ENCODE measurements at places on chromosomes 3 and 15.

- DNase-seq: no peak
Measured at GRCh38 chr15:51079226-51079625, 15.5 kb downstream of the TNFAIP8L3 start.

- DNase-seq: no peak
Measured at GRCh38 chr3:11563865-11564185, 79.9 kb downstream of the VGLL4 start.

DNA sequence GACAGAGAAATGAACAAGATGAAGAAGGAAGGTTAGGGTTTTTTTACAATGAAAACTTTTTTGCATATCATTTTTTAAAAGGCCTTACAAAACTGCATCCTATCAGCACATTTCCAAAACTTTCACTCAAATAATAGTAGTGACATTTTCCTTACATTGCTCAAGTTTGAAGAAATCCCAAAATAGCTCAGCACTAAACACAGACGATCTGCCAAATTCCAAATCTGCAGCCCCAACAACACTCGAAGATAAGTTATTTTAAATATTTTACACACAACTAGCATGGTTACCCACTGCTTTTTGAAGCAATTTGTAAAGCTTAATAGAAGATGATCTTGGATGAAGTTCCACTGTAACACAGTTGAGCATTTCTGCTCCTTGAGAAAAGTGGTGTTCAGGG lies 535.6 kb upstream of the ALCAM start:
- DNase-seq: no peak

- no peak for DNase-seq
Measured at GRCh38 chr3:169865176-169865767, 4.5 kb downstream of the LRRC31 start.

GRCh38 chr15:45113380-45113990 lies 487 bp downstream of the DUOX2 start:
- no peak for DNase-seq

DNA sequence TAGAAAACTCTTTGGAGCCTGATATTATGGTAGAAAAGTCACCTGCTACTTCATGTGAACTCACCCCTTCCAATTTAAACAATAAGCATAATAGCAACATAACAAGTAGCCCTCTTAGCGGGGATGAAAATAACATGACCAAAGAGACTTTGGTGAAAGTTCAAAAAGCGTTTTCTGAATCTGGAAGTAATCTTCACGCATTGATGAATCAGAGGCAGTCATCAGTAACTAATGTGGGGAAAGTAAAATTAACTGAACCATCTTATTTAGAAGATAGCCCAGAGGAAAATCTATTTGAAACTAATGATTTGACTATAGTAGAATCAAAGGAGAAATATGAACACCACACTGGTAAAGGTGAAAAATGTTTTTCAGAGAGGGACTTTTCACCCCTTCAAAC lies 5.1 kb upstream of the SCG5 start:
- DNase-seq: no peak

- no peak for DNase-seq
Measured at GRCh38 chr15:99169769-99170311, 65.0 kb downstream of the SYNM start.

GRCh38 chr3:124057420-124057819 lies 65.5 kb upstream of the ROPN1 start:
- no peak for DNase-seq

GRCh38 chr15:67735896-67736295 lies 89.4 kb upstream of the SKOR1 start:
- DNase-seq: no peak

GRCh38 chr15:93245661-93246042 lies 156.6 kb upstream of the RGMA start:
- no peak for DNase-seq

- DNase-seq: peak; percentile 48
Measured at GRCh38 chr3:138097192-138098172, 17.9 kb downstream of the DZIP1L start.

GRCh38 chr15:56886363-56886931 lies 32.0 kb upstream of the TCF12 start:
- peak; percentile 39 for DNase-seq

DNA sequence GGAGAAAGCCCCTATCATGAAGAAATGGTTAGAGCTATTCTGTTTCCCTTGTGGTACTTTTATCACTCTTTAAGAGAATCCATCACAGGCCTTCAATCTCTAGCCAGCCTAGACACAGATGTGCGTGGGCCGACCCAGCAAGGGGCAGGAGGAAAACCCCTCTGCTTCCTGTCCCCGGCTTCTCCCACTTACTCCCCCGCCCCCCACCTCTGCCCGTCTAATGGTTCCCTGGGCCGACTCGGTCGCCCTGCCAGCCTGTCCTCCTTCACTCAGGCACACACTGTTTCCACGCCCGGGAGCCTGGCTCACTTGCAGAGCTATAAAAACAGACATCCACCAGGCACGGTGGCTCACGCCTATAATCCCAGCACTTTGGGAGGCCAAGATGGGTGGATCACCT lies 58.3 kb upstream of the TFRC start:
- no peak for DNase-seq

DNA sequence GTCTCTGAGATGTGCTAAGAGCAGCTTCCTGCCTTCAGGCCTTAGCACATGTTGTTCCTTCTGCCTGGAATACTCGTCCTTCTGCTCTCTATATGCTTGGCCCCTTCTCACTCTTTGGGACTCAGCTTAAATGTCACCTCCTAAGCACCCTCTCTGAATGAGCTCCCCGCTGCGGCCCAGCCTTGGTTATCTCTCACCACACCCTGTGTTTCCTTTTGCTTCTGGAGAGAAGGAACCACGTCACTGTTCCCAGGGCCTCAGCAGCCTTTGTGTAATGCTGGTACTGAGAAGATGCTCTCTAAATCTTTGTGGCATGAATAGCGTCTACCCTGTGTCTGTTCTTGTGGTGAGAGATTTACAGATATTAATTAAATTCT lies 2.2 kb downstream of the FAH start:
- DNase-seq: no peak

GRCh38 chr15:63104727-63105126 lies 16.9 kb upstream of the LACTB start:
- DNase-seq: no peak

DNA sequence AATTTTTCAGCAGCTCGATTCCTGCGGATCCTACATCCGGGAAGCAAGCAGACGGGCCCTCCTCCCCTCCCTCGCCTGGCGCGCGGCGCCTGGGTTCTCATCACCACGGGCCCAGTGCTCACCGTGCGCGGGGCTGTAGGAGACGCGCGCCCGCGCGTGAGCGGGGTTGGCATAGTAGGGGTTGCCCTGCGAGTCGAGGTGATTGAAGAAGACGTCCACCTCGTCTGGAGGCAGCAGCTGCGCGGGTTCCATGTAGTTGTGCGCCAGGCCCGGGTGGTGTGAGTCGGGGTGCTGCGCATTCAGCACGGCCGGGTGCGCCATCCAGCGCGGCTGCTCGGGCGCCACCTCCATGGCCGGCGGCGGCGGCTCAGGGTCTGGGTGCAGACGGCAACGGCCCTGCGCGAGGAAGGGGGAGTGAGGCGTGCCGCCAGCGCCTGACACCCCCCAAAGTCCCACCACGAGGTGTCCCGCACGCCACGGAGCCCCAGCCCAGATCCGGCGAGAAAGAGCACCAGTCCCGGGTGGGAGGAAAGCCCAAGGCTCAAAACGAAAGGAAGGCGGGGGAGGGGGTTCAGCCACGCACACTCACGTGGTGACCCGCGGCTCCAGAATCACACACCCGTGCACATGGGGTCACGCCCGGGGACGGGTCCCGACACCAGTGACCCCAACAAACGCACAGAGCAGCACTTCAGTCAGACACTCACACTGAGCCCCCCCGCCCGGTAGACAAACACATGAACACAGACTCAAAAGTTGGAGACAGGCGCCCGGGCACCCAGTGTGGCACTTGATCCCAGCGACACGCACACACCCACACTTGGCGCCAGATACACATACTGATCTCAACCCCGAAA lies 6.1 kb downstream of the GATA2 start:
- no peak for DNase-seq

GRCh38 chr3:133138017-133138416 lies 99.8 kb downstream of the TMEM108 start:
- peak; percentile 15 for DNase-seq

- DNase-seq: no peak
Measured at GRCh38 chr3:114411811-114412803, 118.3 kb downstream of the TIGIT start.

GRCh38 chr3:141266797-141267555 lies 35.4 kb downstream of the PXYLP1 start:
- DNase-seq: peak; percentile 34

- DNase-seq: no peak
Measured at GRCh38 chr3:74510261-74510818, 104.1 kb downstream of the CNTN3 start.

DNA sequence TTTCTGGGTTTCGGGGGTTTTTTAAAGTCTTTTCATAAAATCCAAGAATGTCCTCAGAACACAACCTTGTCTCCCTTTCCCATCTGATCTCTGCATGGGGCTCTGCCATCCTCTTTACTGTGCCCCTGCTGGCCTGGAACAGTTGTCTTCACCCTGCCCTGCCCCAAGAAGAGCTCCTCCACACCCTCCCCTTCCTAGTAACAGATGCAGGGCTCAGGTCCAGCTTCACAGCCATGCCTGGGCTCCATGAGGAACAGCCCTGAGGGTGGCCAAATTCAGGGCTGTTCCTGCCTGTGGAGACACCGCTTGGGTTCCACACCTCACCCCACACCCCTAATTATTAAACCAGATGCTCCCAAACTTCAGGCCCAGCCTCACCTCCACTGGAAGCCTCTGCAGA lies 12.9 kb upstream of the ULK3 start:
- no peak for DNase-seq

DNA sequence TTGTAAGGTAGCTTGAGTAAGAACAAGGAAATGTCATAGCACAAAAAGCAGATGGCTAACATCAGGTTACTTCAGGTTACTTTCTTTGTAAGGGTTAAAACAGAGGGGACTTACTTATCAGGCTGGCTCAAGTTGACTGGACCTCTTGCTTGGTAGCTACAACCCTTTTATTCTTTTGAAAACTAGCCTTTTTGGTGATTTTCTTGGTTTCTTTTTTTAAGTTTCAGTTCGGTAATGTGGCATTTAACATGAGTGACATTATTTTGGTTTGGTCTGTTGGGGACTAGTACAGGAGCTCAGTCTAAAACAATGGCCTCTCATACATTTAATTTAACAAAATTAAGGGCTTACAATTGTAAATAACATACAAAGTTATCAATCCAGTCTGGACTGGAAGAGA lies 621.4 kb downstream of the OTOL1 start:
- no peak for DNase-seq

DNA sequence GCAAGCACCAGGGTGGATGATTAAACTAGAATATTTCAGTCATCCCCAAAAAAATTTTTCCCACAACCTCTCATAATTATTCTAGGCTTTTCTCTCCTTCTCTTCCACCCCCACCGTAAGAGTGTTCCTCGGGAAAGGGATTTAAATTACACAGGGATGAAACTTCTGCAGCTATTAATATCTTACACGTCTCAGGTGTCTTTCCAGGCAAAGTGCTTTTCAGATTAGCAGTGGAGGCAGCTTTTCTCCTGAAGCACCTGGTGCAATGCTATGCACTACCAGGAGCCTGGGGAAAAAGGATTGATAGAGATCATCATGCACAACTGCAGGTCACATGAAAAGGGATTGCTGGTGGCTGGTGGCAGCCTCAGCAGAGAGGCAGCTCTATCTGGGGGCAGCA lies 250.4 kb downstream of the NTRK3 start:
- no peak for DNase-seq

GRCh38 chr3:17336291-17336690 lies 406.1 kb downstream of the TBC1D5 start:
- DNase-seq: no peak

DNA sequence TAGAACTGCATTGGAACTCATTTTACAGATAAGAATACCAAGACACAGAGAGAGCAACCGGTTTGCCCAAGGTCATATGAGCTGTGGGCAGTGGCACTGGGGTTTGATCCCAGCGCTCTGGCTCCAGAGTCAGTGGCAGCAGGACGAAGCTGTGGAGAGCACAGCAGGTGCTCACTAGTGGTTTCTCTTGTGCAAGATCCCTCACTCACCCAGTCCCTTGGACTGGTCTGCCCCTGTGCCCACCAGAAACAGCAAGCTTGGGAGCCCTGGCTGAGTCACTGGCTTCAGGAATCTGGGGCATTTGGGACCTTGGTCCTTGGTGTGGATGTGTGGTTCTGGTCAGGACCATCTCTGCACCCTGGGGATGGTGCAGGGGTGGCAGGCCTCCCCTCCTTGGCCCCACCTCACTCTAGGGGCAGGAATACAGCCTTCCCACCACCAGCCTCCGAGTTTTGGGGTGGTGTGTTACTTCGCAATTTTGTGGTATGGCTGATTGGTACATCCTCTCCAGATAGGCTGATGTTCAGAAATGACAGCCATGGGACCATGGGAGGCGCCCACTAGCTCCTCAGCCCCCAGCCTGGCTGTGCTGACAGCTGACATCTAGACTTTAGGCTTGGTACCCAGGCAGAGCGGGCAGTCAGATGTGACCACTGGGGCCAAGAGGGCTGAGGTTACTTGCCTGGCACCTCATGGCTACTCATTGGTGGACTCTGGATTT lies 104.6 kb downstream of the LSM3 start:
- no peak for DNase-seq

- no peak for DNase-seq
Measured at GRCh38 chr15:38565287-38565670, 665 bp upstream of the RASGRP1 start.

DNA sequence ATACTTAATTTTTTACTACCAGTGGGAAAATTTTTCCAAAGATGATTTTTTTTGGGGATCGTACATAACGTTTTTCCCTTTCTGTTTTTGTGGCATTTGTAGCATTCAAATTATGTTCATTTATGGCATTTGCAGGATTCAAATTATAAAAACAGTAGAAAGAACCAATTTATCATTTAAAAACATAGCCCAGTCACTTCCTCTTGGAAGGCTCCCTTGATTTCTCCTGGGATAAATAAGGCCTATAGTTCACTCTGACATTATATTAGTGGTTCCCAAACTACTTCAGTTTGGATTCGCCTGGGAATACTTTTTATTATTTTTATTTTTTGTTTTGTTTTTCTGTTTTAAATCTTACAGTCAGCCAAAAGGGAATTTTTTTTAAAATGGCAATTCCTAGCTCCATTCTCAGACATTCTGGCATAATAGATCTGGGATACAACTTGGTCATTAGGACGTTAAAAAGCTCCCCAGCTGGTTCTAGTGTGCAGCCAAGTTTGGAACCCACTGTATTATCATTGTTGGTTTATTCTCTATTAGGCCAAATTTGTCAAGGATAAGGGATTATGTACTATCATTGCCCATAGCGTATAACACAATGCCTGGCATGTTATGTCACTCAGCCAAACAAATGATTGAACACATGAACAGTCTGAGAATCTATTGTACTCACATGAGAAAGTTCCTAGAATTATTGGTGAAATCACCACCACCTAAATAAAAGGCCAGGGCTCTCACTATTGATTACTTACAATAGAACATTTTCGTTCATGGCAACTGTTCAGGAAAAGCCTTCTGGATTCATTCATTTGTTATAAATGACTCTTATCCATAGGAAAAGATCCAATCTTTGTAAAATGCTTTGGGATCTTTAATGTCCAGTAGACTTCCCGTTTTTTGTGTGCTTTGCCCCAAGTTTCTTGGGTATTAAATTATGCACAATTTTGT lies 28.9 kb downstream of the RARB start:
- DNase-seq: no peak

GRCh38 chr15:84914909-84915605 lies 30.6 kb downstream of the SLC28A1 start:
- DNase-seq: peak; percentile 40

GRCh38 chr3:141021261-141021660 lies 29.9 kb upstream of the SPSB4 start:
- DNase-seq: no peak

GRCh38 chr3:9404680-9405079 lies 7.3 kb downstream of the SETD5 start:
- peak; percentile 43 for DNase-seq

GRCh38 chr3:117510396-117510795 lies 800.8 kb downstream of the TUSC7 start:
- DNase-seq: no peak
